ENCODE measurements at places on chromosomes 1 and 21.

GRCh38 chr1:228101614-228101993 lies 1.5 kb downstream of the C1orf35 start:
- no peak for DNase-seq

GRCh38 chr1:1759456-1760344 lies 18.6 kb downstream of the NADK start:
- DNase-seq: no peak

GRCh38 chr1:29258189-29258975 lies 22.1 kb downstream of the PTPRU start:
- no peak for DNase-seq

DNA sequence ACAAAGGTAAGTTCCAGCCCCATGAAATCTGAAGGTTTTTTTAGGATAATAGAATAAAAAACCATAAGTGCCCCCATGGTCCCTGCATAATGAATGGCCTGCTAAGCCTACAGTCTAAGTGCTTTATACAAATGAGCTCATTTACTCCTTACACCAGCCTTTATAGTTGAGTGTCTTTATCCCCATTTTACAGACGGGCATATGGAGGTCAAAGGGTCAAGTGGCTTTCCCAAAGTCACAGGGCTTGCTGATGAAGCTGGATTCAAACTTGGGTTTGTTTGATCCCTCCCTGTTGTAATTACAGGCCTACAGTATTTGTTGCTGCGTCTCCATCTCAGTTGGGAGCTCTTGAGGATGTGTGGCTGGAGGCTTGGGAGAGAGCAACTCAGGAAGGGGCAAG lies 28.3 kb upstream of the ARHGEF10L start:
- no peak for DNase-seq

DNA sequence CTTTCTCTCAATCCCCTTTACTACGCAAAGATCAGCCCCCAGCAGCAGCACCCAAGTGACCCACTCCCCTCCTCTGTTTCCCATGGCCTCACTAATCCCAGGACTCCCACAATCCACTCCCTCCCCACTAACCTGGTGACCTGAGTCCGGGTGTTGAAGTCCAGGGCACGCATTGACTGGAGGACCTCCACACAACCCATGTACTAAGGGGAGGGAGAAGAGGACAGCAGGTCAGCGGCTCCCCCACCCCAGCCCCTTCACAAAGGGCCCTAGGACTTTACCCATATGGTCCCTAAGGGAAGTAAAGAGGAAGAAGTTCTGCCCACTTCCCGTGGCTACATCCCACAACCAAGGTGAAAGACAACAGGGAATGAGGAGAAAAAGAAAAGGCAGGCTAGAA lies 1.3 kb downstream of the SHC1 start:
- no peak for DNase-seq

Data from activated CD4-positive, alpha-beta T cell treated with anti-CD3 and anti-CD28 coated beads, Interleukin-2, Interleukin-4, amounts not matched to agents 100 ng/mL and 50 ng/mL, durations not matched to agents 16 hours and 8 hours (primary cell).